ENCODE measurements at places on chromosomes 7 and 10.

DNA sequence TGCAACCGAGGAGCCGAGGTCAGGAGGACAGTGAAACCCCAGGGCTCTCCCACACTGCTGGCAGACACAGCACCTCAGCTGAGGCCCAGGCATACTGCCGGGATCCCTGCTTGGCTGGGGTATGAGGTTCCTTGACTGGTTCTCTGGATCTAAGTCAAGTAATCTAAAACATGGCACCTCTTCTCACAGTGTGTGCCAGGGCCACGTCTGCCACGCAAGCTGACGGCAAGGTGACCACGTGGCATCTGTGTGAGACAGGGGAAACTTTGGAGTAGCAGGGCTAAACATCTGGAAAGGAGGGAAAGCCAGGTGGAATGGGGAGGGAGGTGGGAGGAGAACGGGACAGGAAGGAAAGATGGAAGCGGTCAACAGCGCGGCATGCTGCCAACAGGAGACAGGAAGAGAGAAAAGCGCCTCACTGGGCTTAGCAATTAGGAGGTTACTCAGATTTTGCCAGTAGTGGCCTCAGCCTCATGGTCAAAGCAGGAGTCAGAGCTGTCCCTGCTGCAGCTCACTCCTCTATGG lies 103.7 kb downstream of the CXCL12 start:
- no peak for DNase-seq

- DNase-seq = peak; percentile 59
Observed at GRCh38 chr7:135980665-135981180, 3.6 kb upstream of the MTPN start.

- DNase-seq = no peak
Observed at GRCh38 chr7:1995426-1995825, 237.3 kb downstream of the MAD1L1 start.

DNA sequence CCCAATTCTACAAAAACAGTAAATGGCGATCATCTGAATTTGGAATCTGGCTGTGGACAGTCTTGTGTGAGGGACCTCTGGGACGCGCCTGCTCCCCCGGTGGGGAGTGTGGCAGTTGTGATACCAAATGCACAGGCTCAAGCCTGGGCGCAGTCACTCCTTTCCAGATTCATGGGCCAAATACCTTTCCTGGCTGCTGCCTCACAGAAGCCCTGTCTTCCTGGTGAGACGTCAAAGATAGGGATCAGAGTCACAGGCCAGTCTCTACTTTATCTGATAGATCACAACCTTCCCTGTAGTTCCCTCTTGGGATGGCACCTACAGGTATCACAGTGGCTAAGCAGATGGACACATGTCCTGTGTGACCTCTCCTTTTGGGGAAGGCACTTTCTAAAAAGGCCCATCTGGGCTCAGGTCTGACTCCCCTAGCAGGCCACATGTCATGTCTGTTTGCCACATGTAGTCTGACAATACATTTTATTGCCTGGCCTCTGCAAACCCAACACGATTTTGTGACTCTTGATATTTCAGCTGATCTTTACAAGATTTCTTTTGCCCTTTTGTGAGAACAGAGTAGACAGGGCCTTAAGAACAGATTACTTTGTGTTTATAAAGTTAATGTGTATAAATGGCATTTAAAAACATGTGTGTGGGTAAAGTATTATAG lies 150.1 kb downstream of the SNX10 start:
- no peak for DNase-seq

- DNase-seq = no peak
Observed at GRCh38 chr7:132422502-132423111, 153.7 kb downstream of the PLXNA4 start.

DNA sequence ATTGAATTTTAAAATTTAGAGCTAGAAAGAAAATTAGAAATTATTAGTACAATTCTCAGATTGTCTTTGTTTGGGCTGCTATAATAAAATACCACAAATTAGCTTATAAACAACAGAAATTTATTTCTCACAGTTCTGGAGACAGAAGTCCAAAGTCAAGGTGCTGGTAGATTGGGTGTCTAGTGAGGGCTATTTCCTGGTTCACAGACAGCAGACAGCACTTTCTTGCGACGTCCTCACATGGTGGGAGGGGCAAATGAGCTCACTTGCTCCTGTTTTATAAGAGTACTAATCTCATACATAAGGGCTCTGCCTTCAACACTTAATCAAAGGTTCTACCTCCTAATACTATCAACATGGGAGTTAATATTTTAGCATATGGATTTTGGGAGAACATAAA lies 134.1 kb downstream of the MDFIC start:
- no peak for DNase-seq

GRCh38 chr10:124520558-124521428 lies 59.2 kb downstream of the LHPP start:
- DNase-seq = no peak

DNA sequence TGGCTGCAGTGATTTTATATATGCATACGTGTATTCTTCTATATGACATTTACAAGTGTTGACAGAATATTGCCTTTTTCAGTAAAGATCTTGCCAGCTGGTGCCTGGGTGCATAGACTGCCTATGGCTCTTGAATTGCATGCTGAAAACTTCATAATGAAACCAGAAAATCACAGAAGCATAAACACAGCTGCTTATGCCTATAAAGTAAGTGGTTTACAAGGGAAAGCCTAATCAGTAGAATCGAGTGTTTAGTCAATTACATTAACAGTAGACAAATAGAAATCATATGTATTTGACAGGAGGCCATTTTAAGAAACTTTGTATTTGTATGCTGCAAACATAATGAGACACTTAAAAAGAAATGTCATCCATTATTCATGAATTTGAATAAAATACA lies 82.5 kb downstream of the TMEM168 start:
- no peak for DNase-seq

- DNase-seq = no peak
Observed at GRCh38 chr10:23051278-23051677, 44.1 kb upstream of the MSRB2 start.

DNA sequence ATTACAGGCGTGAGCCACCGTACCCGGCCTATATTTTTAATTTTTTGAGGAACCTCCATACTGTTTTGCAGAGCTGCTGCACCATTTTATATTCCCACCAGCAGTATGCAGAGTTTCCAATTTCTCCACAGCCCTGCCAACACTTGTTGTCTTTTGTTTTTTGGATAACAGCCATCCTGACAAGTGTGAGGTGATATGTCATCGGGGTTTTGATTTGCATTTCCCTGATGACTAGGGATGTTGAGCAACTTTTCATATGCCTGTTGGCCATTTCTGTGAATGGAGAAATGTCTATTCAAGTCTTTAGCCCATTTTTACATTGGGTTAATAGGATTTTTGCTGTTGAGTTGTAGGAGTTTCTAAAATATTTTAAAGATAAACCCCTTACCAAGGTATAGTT lies 22.2 kb downstream of the ENTPD7 start:
- no peak for DNase-seq

DNA sequence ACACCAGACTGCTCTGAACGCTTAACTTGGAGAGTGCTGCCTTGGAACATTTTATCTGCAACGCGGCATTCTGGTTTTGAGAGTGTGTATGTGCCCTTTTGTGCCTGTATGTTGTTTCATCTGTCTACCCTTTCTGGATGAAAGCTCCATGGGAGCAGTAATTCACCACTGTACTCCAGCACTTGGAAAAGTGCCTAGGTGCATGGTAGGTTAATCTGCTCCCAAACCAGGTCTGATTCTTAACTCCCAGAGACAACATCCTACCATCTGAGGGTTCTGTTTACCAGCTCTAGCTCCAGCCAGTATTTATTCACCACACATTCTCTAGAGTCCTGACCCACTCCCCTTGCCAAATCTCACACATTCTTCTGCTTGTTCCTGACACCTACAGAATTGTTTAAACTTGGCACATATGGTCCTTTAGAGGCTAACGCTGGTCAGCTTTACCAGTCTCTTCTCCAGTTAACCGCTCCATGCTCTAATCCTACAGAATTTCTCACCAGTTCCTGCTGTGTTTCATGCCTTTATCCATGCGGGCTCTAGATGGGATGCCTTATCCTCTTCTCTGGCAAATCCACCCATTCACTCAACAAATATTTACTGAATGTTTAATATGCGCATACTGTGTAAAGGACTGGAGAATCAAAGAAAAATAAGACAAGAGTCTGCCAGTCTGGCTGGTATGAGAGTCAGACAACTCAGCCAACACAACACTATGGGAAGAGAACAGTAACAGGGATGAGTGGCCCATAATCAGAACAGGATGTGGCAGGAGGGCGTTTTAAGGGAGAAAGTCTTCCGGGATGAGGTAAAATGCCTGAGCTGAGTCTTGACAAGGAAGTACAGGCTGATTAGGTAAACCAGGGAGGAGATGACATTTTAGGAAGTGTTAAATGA lies 46.3 kb downstream of the MTPN start:
- no peak for DNase-seq

DNA sequence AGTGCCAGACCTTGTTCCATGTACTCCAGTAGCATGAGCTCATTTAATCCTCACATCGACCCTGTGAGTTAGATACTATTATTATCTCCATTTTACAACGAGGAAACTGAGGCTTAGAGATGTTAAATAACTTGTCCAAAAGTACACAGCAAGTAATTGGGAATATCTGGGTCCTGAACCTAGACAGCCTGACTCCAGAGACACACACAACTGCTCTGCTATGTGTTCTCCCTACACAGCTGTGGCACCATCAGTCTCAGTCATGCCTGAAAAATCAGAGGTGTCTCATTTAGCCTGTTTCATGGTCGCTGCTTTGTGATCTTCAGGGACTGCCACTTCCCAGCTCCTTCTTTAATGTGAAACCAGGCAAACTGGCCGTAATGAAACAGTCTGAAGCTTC lies 56.5 kb downstream of the COL1A2 start:
- no peak for DNase-seq

- DNase-seq = no peak
Observed at GRCh38 chr7:31204071-31204470, 136.5 kb downstream of the NEUROD6 start.

- no peak for DNase-seq
Observed at GRCh38 chr10:131204406-131205152, 106.9 kb downstream of the TCERG1L start.
